Renal cortical epithelial cell (primary cell): ENCODE measurements at places on chromosomes 2 and 18. TPM values are rescaled to one million over a fixed set of nuclear protein-coding genes. Genes with fewer than 3 reads are reported as not detected.

DNAH7 gene
- 1.0 and 7.9 TPM in 2 replicates for total RNA-seq

DNA sequence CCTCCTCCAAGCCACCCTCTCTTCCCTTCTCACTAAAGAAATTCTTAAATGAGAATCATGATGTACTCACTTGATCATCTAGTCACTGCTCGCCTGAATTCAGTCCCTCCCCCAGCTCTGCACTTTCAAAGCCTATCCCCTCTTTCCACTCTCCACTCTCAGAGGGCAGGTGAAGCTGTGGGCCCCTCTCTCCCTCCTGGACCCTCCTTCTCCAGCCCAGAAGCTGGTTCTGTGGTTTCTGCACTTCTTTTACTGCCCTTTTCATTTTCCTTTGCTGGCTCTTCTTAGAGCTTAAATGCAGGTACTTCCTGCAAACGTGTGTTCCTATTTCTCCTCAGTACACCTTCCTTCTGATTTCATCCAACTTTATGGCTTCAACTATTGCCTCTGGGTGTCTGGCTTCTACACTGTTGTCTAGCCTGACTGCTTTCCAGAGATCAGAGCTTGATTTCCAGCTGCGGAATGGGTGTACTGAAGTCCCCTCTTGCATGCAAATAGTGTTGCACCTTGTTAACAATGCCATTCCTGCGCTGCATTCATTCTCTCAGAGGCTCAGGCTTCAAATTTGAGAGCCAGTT lies 15.3 kb upstream of the TXNDC2 start:
- no peak for DNase-seq

GRCh38 chr2:174688079-174688478 lies 76.2 kb downstream of the CHRNA1 start:
- DNase-seq: peak; percentile 47

ALK gene
- total RNA-seq: not detected in 2 replicates

DNA sequence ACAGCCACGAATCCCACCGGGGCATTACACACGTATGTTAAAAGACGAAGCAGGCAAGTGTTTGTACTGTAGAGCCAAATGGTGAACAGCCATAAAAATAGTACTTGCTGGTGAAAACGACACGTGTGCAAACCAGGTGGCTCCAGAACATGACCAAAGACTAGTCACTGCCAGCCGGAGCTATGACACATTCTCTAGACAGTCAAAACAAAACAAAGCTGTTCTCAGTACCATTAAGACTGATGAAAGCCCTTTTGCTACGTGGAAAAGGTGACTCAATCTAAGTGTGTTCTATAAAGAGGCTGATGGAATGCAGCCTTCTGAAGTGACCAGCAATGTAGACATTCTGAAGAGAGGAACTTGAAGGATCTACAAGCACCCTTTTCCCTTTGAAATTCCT lies 367.7 kb upstream of the NETO1 start:
- peak; percentile 98 for DNase-seq

- DNase-seq: no peak
These were observed 1260.5 kb upstream of the ACVR2A start for GRCh38 chr2:146584316-146584715.

- DNase-seq: no peak
These were observed 259.7 kb downstream of the CDH19 start for GRCh38 chr18:66344227-66344626.

CAPN14 gene
- total RNA-seq: 0.20 and 1.6 TPM in 2 replicates

- DNase-seq: no peak
These were observed 172.6 kb upstream of the STON1 start for GRCh38 chr2:48357351-48357750.

VAPA gene
- 296 and 403 TPM in 2 replicates for total RNA-seq

- no peak for DNase-seq
These were observed 76.6 kb upstream of the CAPN13 start for GRCh38 chr2:30883822-30884221.

ITPRID2 gene
- 78.0 and 106 TPM in 2 replicates for total RNA-seq
